ENCODE measurements at places on chromosomes 6 and 20.

DNA sequence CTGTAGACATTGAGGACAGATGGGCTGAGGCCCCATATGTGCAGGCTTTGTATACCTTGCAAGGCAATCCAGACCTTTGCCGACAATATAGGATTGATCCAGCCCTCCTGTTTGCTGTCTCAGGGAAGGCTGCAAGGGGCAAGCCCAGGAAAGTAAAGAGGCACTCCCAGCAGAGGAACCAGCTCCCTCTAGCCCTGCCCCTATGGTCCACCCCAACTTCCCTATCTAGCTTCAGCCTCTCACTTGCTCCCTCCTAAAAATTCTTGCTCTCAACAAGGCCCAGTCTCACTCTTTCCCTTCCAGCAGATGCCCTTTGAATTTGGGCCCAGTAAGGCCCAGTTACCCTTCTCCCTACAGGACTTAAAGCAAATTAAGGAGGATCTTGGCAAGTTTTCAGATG lies 92.6 kb downstream of the JARID2 start:
- peak; percentile 56 for DNase-seq

DNA sequence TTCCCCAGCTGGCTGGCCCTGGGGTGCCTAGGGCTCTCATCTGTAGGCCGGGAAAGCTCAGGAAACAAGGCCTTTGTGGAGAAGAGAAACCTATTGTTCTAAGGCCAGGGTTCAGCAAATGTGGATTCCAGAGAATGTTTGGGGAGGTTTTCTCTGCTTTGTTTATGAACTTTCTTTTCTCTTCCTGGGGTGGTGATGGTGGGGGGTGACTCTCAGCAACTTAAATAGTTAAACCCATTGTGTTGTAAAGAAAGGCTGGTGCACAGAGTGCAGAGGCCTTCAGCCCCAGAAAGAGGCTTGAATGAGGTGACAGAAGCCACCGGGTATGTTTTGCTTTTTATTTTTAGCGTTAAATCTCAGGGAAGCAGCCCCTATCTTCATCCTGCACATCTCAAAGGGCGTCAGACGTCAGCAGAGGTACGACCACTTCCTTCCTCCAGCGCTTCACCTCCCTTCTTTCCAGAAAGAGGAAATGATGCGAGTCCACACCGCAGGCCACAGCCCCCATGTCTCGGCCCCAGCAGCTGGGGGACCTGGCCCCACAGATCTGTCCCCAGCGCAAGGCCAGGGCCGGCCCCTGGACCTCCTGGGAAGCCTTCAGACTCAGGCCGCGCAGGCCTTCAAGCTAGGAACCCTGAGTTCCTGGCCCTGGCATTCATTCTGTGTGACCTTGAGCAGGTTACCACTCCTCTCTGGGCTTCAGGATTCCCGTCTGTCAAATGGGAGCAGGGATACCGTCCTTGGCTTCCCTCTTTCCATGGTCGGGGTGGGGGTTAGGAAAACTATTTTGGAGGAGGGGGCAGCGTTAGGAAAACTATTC lies 605 bp upstream of the PPP1R16B start:
- peak; percentile 10 for DNase-seq

- DNase-seq = no peak
Observed at GRCh38 chr20:48143435-48144081, 358.3 kb upstream of the SULF2 start.

DNA sequence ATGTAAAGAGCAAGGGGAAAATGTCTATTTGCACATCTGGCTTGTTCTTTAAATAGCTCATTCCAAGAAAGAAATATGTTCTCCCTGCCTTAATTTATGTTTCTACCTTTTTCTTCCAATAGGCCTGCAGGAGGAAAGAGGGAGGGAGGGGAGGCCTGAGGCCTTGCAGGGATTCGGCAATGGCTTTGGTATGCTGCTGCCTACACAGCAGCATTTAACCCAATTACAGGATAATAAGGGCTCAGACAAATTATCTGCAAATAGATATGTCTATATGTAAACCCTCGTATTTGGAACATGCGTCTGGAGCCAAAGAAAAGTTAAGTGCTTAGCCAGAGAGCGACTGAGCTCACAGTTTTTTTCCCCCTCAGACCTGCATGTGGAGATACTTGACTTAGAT lies 277.2 kb downstream of the CDC5L start:
- DNase-seq = no peak

GRCh38 chr20:33554914-33555420 lies 65.1 kb downstream of the CBFA2T2 start:
- peak; percentile 89 for DNase-seq

- no peak for DNase-seq
Observed at GRCh38 chr6:36361071-36361470, 24.4 kb upstream of the BNIP5 start.

DNA sequence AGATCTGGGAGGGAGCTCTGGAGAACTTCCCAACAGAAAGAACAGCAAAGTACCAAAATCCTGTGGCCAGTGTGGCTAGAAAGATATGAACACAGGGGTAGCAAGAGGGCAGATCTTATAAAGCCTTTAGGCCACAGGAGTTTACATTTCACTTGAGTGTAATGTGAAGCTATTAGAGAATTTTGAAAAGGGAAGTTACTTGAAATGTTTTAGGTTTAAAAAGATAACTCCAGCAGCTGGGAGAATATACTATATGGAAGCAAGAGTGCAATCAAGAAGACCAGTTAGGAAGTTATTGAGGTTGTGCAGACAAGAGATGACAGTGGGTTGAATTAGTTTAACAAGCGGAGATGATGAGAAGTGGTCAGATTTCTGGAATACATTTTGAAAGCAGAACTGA lies 7.9 kb downstream of the SUPT3H start:
- no peak for DNase-seq

DNA sequence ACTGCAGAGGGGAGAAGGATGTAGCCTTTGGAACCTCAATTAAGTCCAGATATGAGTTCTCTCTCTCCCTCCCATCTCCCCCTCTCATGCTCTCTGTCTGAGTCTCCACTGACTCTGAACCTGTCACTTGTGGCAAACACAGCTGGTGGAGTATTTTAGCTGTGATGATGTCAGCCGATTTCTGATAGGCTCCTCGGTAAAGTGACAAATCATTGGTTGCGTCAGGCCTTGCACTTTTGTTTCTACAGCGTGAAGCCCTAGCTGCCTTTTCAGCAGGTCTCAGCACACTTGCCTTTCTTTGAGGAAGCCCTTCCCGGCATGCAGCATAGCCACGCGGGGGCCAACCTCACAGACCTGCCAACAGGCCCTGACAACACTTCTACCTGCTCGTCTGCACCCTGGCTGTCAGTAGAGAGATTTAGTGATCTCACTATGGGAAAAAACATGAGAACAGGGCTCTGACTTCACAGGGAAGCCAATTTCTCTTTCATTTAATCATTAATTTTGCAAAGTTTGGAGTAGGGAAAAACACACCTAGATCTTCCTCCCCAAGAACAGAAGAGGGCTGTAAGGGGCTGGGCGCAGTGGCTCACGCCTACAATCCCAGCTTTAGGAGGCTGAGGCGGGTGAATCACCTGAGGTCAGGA lies 84.4 kb downstream of the GMPR start:
- DNase-seq = peak; percentile 93

- no peak for DNase-seq
Observed at GRCh38 chr20:26135325-26136110, 438.9 kb upstream of the ZNF337 start.

DNA sequence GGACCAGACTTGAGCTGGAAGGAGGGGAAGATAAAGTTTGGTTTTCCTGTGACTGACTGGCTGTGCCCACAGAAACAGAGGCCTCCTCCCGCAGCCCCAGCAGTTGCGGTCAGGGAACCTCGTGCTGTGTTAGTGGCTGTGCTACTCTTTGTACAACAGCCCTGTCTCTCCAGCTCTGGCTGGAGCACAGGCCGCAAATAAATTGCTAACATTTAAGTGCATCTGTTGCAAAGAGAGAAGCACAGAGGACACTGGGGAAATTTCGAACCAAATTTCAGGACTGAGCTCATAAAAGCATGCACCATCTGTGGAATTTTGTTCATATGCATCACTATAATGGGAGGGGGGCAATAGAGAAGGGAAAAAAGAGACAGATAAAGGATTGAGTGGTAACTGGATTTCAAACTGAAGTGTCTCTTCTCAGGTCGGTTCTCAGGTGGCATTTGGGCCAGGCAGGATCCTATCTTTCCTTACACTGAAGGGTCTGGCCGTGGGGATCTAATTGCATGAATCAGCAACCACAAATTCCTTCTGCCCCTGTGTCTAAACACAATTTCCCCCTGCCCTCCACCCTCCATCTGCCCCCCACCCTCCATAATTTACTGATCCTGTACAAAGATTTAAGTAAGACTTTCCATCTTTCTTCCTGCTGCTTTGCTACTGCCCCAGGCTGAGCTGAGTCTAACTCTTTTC lies 88.9 kb upstream of the ATXN1 start:
- peak; percentile 52 for DNase-seq

DNA sequence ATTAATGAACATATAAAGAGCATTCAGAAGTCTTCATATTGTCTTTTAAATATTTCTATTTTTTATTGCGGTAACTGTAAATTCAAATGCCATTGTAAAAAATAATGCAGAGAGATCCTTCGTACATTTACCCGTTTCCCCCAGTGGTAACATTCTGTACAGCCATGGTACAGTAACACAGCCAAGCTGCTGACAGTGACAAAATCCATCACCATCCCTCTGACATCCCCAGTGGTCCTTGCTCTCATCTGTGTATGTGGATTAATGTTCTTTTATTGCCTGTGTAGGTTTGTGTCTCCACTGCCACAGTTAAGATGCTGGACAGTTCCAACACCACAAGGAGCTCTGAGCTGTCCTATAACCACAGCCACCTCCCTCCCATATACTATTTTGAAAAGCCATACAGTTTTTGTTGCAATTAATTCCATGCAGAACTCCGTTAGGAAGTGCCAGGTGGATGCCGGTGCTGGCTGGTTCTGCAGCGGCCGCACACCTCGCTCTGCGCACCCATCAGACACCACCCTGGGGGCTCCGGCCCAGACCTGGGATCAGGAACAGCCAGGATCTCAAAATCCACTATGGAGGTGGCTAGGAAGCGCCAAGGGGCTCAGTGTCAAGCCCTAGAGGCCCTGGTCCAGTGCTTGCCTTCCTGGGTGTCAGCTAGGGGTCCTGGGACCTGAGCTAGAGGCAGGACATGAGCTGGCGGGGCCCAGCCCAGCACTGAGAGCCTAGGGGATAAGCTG lies 93.1 kb upstream of the PMEPA1 start:
- no peak for DNase-seq

- DNase-seq = no peak
Observed at GRCh38 chr6:15809367-15809766, 146.5 kb upstream of the DTNBP1 start.

DNA sequence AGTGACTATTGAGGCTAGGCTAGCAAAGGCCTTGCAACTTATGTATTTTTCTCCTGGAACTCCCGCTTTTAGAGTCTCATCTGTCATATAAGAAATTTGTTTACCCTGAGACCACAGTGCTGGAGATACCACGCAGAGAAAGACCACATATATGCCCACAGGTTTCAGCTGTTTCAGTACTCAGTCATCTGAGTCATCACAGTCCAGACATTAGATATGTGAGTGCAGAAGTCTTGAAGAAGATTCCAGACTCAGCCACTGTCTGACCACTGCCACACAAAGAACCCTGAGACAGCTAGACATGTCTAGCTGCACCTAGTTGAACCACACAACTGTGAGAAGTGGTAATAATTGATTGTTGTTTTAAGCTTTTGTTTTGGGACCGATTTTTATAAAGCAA lies 648.3 kb downstream of the EPM2A start:
- no peak for DNase-seq

DNA sequence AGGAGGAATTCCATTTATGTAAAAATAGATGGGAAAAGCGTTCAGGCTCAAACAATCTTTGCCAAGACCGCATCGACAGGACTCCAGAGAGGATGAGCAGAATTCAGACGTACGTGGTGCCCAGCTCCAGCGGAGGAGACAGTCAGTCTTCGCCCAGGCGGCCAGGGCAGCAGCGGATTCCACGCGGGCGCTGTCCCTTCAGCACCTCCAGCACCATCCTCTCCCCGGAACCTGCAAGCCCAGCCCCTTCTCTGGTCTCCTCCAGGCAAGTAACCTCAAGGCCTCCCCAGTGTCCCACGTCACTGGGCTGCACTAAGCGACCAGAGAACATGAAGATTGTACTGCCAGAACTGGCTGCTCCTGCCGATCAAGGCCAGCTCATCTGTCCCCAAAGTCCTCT lies 2.8 kb upstream of the KCNQ2 start:
- peak; percentile 37 for DNase-seq

- DNase-seq = no peak
Observed at GRCh38 chr20:59143326-59143725, 20.3 kb upstream of the ZNF831 start.

DNA sequence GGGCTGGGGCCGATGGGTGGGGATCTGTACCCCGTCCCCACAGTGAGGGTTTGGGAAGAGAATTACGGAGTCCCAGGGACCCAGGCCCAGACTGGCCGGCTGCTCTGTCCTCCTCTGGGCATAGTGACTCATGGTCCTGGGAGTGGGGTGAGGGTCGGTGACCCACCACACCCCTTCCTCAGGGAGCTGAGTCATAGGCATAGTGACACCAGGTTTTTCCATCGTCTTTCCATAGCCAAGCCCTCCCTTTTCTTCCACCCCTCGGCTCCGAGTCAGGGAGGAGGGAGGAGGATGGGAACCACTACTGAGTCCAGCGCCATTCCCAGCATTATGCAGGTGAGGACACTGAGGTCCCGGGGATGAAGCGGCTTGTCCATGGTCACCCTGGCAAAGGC lies 8.9 kb downstream of the CYP21A2 start:
- DNase-seq = no peak

GRCh38 chr6:4888841-4889240 lies 112.6 kb downstream of the CDYL start:
- DNase-seq = no peak

GRCh38 chr6:19999319-20000191 lies 162.4 kb downstream of the ID4 start:
- DNase-seq = peak; percentile 49

DNA sequence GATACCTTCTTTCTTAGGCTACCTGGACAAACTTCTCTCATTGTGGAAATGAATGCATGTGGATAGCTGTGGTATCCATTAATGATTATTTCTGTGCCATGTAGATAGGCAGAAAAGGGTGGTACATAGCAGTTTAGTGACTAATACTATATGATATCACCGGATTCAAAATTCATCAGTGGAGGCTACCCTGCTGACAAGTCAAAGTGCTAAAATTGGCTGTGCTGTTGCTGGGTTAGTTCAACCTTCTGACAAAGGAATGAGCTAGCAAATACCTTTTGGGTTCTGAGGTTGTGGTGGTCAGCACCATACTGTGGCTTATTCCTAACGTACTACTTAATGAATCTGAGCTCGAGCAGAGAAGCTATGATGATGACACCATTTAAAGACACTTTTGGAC lies 109.1 kb downstream of the TFAP2B start:
- no peak for DNase-seq

GRCh38 chr6:81774542-81774941 lies 22.1 kb upstream of the TENT5A start:
- no peak for DNase-seq

- no peak for DNase-seq
Observed at GRCh38 chr6:106518748-106519147, 110.5 kb downstream of the RTN4IP1 start.

GRCh38 chr6:156957931-156958547 lies 180.9 kb downstream of the ARID1B start:
- no peak for DNase-seq

All from suppressor macrophage (primary cell).